ENCODE measurements at places on chromosomes 1 and 21.
A peak's percentile ranks its signal among the peaks of the same experiment; 100 is the strongest.

DNA sequence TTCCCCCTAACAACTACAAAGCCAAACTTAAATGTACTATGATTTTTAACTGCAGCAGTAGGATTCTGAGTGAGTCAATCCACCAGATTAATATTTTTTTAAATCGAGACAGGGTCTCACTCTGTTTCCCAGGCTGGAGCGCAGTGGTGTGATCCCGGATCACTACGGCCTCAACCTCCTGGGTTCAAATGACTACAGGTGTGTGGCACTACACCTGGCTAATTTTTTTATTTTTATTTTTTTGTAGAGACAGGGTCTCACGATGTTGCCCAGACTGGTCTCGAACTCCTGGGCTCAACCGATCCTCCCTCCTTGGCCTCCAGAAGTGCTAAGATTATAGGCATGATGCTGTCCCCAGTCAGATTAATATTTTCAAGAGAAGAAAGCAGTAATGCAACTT, 88.1 kb downstream of the SLC45A1 start:
- no peak for DNase-seq

DNA sequence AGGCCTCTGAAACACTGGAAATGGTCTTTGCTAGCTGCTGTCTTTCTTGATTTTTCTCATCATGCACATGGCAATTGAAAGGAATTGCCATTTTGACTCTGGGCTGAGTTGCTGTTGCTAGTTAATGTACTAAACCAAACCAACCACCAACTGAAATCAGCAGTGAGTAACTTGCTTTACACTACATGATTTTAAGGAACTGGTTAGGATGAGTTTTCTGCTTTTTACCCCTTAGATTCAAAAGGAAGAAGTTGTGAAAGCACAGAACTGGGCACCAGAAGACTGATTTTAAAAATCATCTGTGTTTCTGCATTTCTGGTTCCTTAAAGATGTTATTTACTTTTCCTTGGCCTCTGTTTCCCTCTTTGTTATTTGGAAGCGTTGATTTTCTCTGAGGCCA, 361.9 kb downstream of the HLX start:
- no peak for DNase-seq

DNA sequence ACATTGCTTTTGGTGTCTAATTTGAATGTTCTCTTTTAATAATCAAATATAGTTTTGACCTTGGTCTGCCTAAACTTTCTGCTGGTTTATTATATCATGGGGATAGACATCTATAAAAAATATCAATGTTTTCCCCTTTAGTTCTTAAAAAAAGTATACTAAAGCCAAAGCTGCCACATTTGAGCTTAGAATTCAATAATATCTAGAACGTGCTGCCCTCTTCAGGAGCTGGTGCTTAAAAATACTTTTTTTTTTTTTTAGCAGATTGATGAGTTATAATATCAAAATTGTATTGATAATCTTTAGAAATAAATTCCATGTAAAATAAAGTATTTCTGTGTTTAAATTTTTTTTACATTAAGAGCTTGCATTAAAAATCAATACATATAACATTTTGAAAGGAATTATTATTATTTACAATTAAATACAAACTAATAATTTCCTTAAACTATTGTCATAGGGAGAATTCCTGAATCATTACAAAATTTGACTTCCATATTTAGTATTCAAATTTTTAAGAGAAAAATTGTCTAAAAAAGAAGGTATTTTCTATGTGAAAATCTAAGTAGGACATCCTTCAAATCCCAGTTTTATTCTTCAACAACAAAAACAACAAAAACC, 40.1 kb upstream of the ADGRL2 start:
- no peak for DNase-seq

DNA sequence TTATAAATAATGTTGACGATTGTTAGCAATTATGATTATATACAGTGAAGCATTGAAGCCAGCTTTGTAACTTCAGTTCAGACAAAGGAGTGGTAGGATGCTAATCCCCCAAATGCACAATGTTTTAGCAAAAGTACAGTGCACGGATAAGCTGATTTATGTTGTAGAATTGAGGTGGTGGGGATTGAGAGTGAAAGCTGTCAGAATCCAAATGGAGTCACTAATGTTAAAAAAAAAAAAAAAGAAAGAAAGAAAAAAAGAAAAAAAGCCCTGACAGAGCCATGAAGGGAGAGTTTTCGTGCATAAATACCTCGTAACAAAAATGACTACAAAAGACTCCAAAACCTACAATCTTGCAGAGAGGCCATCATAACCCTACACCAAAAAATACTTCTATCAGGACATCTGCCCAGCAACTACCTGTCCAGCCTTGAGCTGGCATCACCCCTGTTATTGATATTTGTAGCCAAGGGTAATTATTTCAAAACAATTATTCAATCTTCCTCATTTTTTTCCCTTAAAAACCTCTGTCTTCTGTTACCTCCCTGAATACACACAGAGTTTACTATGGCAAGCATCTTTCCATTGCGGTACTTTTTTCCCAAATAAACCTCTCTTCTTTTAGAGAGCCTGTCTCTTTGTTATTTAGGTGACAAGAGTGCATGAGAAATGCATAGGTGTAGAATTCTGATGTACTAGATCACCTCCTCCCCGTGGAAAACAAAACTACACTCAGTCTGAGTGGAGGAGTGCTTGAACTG, 2.5 kb upstream of the TRIM67 start:
- no peak for DNase-seq

GRCh38 chr1:15391366-15391765, 18.3 kb upstream of the EFHD2 start:
- no peak for DNase-seq

DNA sequence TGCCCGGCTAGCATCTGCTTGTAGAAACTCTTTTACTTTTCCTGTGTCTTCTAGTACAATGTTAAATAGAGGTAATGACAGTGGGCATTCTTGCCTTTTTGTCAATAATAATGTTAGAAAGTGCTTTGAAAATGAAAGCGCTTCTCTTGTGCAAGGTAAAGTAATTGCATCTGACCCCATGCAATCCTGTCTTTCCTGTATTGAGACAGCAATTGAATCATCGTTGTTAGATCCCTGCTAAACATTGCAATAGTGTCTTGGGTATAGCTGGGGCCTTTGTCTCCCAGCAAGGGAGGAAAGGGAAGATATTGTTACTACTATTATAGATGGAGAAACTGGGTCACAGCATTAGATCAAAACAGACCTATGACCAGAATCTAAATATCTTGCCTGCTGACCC, 80.9 kb downstream of the TLR5 start:
- DNase-seq = no peak

DNA sequence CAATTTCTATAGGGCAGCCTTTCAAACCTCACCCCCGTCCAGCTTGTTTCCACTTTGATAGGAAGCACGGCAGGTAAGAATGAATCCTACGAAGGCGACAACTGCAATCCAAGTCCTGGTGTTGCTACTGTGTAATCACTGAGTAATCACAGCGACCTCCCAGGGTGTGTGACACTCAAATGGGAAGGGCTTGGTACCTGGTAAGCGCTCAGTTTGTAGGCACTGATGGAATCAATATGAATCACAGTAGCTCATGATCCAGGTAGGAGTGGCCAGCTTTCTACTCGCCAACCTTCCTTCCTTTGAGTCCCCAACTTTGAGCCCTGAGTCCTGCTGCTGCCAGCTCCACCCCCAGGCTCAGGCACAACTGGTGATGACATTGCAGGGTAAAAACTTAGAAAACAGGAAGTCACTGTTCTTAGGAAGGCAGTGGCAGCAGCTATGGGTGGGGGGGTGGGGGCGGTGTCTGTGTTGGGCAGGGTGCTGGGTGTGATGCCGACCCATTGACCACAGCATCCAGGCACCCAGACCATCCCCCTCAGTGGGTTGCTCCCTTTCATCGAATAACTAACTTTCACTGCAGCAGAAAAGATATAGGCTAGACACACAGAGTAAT, 70.7 kb downstream of the CD247 start:
- DNase-seq = peak; percentile 79

GRCh38 chr1:201423655-201424054, 2.1 kb upstream of the TNNI1 start:
- no peak for DNase-seq

DNA sequence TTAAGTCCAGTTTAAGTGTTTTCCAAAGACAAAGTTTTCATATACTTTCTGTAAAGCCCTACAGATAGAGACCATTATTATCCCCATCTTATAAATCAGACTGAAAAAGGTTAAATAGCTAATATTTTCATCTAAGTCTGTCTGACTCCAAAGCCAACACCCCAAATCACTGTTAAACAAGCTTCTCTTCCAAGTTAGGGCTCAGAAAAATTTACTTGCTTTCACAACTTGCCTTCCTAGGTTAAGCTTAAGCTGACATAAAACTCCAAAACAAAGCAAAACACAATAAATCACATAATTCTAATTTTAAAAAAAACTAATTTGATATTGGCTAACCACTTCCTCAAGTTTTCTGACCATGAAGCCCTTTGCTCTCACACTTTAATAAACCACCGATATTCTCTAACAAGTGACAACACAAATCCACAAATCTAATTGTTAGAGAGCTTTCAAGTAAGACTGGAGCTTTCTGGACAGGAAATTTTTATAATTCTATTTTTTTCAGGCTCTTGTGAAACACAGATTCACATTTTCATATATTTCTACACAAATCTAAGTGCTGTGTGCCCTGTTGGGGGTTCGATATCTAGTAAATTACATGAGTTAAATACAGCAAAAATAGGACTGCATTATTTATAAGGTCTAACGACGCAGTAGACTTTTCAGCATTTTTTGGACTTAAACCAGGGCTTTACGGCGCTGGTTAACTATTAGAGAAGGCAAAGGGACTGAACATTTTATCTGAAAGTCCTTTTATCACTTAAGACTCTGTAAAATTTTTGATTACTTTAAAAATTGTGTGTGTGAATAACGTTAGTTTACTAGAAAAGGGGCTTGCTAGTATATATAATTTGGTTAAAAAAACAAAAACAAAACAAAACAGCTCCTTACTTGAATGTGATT, 2.1 kb downstream of the GNG12 start:
- no peak for DNase-seq

GRCh38 chr21:26080211-26080610, 90.4 kb downstream of the APP start:
- no peak for DNase-seq

GRCh38 chr1:185404291-185404690, 87.2 kb upstream of the IVNS1ABP start:
- DNase-seq = no peak

GRCh38 chr1:24893431-24893830, 36.6 kb downstream of the RUNX3 start:
- DNase-seq = no peak

DNA sequence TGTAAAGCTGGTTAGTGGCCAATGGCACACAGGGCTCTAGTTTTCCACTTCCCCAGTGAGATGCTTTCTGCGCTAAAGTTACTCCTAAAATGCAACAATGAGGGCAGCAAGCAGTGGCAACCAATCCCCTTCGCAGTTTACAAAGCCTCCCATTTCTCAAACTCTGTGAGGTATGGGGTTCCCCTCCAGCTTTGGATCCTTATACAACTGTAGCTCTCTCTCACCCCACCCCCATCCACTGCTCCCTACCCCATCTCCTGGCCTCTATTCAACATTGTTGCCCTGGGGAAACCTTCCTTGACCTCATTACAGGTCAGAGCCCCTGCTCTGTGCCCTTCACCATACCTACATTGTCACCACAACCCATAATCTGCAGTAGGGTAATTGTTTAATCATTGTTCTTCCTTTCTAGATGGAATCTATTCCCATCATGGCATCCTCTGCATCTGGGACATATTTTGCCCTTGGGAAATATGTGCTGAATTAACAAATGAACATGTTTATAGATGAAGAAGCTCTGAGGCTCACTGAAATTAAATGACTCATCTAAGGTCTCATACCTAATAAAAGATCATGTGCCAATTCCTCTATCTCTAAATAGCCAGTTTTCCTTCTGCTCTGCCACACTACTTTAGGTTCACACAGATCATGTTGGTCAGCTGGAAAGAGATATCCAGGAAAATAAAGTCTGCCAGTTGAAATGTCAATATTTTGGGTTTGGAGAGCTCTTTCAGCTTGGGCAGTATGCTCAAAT, 12.6 kb downstream of the KIAA0040 start:
- DNase-seq = no peak

DNA sequence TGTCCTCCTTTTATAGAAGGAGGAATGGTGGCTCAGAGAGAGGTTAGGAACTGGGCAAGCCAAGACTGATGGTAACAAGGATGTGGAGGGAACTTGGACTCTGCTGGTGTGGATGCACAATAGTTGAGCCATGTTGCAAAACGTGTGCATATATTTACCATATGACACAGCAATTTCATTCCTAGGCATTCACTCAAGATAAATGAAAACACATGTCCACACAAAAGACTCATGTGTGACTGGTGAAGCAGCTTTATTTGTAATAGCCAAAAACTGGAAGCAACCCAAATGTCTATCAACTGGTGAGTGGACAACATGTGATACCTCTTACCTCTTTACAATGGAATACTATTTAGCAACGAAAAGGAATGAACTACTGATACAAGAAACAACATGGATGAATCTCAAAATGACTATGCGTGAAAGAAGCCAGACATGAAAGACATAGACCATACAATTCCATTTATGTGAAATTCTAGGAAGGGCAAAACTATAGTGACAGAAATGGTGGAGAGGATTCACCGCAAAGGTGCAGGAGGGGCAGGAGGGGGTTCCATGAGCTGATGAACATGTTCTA, 36.2 kb downstream of the CAMK2N1 start:
- no peak for DNase-seq

GRCh38 chr1:60965280-60965854, 117.0 kb upstream of the NFIA start:
- DNase-seq = no peak

- no peak for DNase-seq
Measured at GRCh38 chr1:65097076-65097475, 50.9 kb upstream of the AK4 start.

GRCh38 chr1:109668123-109668775, 392 bp downstream of the GSTM2 start:
- no peak for DNase-seq

GRCh38 chr1:76105372-76105771, 30.8 kb downstream of the ST6GALNAC3 start:
- DNase-seq = no peak

DNA sequence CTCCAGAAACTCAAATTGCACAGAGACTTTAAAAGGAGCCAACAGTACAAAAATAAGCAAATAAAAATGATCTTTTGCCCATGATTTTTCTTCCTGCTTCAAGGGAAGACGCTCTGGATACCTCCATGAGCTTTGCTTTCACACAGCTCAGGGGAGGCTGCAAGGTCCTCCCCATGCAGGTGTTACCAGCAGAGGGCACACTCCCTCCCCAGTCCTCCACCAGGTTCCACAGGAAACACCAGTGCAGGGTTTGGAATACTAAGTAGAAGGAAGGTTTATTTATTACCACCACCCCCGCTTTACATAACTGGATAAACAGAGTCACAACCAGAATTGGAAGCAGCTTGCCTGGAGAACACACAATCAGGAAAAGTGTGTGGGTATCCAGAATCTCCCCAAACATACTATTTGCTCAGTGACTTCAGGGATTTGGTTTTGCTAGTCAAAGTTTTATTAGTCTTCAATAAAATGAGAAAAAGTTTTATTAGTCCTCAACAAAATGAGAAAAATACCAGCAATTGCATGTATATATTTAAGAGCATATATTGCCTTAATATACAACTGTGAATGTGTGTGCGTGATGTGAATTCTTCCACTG, 37.3 kb downstream of the HSD3B1 start:
- no peak for DNase-seq

- DNase-seq = no peak
Measured at GRCh38 chr1:51649593-51650091, 32.8 kb downstream of the OSBPL9 start.

- no peak for DNase-seq
Measured at GRCh38 chr1:27144049-27144748, 10.7 kb downstream of the SLC9A1 start.

- DNase-seq = no peak
Measured at GRCh38 chr1:55690366-55690765, 475.2 kb upstream of the USP24 start.

All from CD4-positive, alpha-beta T cell treated with Interleukin-6 at 100 ng/mL for 8 hours (primary cell).